ENCODE measurements at places on chromosomes 2 and 18.

DNA sequence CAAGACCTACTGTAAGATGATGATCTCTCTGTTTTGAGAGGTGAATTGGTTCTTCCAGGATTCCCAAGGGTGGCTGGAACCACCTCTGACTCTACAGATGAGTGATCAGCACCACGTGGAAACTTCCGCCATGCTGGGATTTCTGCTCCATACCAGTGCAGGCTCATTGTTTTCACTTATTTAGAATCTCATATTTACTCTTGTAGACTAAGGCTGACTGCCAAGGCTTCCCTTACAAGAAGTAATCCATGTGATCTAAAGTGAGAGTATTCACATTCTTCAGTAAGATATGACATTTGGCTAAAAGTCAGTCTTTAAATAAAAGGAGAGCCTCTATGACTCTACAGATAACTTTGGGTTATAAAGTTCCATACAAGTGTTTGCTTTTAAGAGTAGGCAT is 322.9 kb upstream of the RAB12 start:
- no peak for DNase-seq

- DNase-seq, result no peak
Observed at GRCh38 chr2:146388757-146389156, 1456.1 kb upstream of the ACVR2A start.

GRCh38 chr2:196338440-196338839 is 167.1 kb upstream of the STK17B start:
- no peak for DNase-seq

GRCh38 chr2:104412384-104412783 is 441.5 kb upstream of the POU3F3 start:
- DNase-seq, result no peak

DNA sequence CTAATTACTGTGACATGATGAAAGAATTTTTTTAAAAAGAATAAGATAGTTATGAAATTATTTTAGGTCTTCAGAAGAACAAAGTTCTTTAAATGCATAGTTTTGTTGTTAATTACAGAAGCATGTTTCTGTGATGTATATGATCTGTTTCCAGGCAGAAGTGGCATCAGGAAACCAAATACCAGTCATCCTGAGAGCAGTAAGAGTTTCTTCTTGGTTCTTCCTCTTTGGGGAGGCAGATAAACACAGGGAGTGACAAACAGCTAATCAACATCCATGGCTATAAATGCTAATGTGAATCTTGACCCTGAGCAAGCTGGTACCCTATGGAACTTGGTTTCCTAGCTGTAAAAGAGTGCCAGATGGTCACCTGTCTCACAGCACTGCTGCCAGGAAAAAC is 29.2 kb downstream of the WIPF1 start:
- DNase-seq, result no peak

DNA sequence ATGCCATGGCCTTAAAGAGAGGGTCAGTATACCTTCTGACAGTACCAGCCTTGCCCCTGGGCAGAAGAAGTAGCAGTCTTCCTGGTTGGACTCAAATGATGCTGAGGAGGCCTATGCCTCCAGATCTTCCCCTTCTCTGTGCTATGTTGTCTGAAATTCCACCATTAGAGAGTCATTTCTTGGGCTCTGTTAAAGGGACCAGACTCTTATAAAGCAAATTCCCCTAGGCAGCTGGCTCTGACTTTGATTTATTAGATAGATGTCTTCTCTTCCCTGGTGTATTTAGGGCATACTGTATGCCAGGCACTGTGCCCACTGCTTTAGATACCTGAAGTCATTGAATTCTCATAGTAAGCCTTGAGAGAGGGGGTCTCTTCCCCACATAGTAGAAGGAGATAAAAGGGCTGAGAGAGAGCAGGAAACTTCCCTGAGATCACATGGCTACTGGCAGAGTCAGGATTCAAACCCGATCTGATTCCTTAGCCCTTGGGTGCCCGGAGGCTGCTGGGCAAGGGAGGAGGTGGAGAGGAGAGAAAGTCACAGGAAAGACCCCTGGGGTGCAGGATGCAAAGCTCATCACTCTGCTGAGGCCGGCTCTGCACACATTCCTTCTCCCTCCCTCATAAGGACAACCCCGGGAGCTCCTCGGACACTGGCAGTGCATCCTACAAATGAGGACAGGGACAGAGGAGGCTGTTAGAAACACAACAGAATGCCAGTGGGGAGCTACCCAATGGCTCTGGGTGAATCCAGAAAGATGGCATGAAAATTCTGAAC is 23.0 kb downstream of the COPS9 start:
- DNase-seq, result no peak

- no peak for DNase-seq
Observed at GRCh38 chr2:201264472-201265173, 4.3 kb downstream of the CASP8 start.

DNA sequence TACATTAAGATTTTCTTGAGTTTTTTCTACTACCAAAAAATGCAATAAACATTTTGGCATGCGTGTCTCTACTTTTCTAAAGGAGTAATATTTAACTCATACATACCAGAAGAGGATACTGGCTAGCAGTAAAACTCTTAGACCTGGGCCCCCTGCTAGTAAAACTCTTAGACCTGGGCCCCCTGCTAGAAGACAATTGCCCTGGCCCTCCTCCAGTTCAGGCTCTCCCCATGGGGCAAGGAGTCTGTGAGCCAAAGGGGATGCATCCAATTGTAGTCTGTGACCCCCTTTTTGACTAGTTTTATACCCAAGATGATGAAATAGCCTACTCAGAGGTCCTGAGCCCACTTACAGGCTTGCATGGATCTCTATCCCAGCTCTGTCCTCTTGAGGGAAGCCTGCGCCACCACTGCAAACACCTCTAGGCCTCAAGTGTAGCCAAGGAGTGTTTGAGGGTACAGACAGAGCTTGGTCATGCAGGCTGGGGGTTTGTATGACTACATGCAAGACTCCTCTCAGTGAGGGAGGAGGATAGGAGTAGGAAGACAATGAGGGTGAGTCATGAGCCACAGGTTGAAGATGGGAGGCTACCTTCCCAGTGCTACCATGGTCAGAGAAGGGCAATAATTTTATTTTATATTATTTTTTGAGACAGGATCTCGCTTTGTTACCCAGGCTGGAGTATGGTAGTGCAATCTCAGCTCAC is 45.2 kb upstream of the PGAP1 start:
- DNase-seq, result no peak

GRCh38 chr2:85905187-85905666 is 16.4 kb upstream of the ST3GAL5 start:
- no peak for DNase-seq

GRCh38 chr18:48674758-48675351 is 136.0 kb downstream of the CTIF start:
- DNase-seq, result no peak

- no peak for DNase-seq
Observed at GRCh38 chr2:36696533-36696932, at the start of gene VIT. Gene VIT (plus strand): TSS chr2:36696707. CDS start chr2:36716371, 19,664 bp downstream.

DNA sequence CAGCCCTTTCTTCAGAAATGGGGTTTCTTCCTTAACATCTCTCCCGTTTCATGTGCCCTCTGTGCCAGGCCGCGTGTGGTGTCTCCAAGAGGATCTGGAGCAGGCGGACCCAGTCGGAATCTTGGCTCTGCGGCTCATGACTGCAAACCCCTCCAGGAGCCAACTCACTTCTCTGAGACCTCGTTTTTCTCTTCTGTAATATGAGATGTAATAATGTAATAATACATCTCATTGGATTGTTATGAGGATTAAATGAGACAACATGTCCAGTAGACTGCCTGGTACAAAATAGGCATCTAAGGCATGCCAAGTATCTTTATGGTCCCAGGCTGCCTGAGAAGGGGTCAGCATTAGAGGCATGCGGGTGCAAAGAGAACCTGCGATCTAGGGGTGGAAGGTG is 221.3 kb upstream of the REV1 start:
- no peak for DNase-seq

- DNase-seq, result no peak
Observed at GRCh38 chr2:8102470-8102869, 579.4 kb upstream of the ID2 start.

GRCh38 chr18:72830109-72830508 is 37.7 kb downstream of the NETO1 start:
- DNase-seq, result no peak

- DNase-seq, result no peak
Observed at GRCh38 chr2:171524018-171524401, 1.7 kb downstream of the CYBRD1 start.

DNA sequence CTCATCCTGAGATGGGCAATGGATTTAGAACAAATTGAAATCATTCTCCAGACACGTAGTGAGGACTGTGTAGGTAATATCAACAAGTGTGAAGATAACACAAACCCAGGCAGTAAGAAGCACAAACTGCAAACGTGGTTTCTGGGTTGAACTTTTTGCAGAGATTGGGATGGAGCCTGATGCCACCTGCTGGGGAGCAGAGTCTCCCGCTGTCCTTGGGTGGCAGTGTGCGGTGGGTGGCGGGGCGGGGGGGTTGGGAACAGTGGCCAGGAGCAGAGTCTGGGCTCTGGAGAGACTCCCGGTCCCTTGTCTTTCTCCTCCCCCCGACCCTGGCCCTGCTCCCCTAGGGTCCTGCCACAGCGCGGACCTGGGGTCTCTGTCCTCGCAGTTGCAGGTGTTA is 19.5 kb downstream of the TRAF3IP1 start:
- no peak for DNase-seq

- DNase-seq, result no peak
Observed at GRCh38 chr18:49064421-49064820, 113.7 kb upstream of the SMAD7 start.

GRCh38 chr2:205358351-205358815 is 323.9 kb upstream of the NRP2 start:
- DNase-seq, result no peak

- DNase-seq, result no peak
Observed at GRCh38 chr2:26169226-26169625, 3.7 kb upstream of the GAREM2 start.

- peak; percentile 33 for DNase-seq
Observed at GRCh38 chr2:55232863-55233657, 572 bp downstream of the RPS27A start.

- no peak for DNase-seq
Observed at GRCh38 chr18:22545066-22545760, 127.5 kb upstream of the CTAGE1 start.

DNA sequence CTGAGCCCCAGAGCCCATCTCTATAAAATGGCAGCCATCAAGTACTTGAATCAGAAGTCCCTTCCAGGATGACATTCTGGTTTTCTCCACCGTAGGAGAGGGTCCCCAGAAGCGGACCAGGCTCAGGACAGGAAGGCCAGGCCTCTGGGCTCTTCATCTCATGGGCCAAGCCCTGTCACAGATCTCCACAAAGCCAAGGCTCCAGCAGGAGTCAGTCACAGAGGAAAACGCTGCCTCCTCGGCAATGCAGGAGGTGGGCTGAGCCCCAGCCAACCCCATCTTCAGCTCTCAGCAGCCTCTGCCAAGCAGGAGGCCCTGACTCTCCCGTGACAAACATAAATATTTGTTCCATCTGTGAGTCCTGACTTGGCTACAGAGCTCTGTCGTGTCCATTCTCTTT is 39.4 kb upstream of the GPAT2 start:
- DNase-seq, result no peak

GRCh38 chr2:186889101-186889879 is 40.3 kb upstream of the ZSWIM2 start:
- DNase-seq, result no peak

GRCh38 chr18:2108591-2108990 is 462.7 kb downstream of the METTL4 start:
- no peak for DNase-seq

GRCh38 chr2:7999683-8000476 is 682.0 kb upstream of the ID2 start:
- DNase-seq, result no peak

GRCh38 chr2:6780765-6781274 is 84.9 kb downstream of the CMPK2 start:
- DNase-seq, result no peak

DNA sequence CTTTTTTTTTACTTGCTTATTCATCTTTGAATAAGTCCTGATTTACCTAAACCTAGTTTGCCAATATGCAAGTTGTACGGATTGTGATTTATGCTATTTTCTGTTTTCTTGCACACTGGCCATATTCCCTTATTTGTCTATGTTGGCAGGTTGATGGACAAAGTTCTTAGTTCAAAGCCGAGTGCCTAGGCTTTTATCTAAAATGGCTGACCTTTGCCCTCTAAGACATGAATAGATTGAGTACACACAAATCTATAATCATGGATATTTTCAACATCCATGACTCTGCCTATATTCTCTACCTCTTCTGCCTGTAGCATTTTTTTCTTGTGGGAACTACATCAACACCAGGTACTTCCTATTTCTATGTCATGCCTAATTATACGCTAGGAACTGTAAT is 171.7 kb downstream of the TMEFF2 start:
- no peak for DNase-seq

DNA sequence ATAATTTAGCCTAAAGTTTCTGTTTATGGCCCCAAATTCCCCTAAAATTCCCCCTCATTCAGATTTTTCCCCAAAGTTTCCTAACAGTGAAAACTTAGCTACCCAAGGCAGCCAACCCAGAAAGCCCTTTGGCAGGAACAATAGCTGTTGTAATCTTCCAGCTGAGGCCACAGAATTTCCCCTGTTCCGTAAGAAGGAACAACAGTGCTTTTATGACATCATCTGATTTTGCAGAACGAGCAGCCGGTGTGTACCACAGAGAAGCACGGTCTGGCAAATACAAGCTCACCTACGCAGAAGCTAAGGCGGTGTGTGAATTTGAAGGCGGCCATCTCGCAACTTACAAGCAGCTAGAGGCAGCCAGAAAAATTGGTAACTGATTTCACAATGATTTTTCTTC is 6.3 kb downstream of the TNFAIP6 start:
- no peak for DNase-seq

GRCh38 chr2:190486037-190486623 is 48.4 kb downstream of the NEMP2 start:
- DNase-seq, result no peak

DNA sequence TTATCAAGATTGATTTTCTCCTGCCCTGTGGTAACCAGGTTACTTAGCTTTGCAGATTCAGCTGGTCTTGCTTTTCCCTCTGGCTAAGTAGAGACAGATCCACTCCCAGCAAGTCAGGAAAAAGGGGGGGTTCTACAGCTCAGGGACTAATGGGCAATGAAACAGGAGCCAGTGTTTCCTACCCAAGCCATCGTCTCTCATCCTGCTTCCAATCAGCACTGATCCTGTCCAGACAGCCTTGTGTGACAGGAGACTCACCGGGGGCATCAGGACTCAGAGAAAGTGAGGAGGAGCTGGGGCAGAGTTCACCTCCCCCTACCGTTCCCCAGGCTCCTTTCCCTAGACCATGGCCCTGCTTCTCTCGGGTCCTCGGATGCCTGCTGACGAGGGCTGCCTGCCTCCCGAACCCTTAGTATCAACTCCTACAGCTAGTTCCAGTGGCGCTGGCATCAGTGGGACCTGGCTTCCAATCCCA is 307.6 kb downstream of the ALK start:
- no peak for DNase-seq

DNA sequence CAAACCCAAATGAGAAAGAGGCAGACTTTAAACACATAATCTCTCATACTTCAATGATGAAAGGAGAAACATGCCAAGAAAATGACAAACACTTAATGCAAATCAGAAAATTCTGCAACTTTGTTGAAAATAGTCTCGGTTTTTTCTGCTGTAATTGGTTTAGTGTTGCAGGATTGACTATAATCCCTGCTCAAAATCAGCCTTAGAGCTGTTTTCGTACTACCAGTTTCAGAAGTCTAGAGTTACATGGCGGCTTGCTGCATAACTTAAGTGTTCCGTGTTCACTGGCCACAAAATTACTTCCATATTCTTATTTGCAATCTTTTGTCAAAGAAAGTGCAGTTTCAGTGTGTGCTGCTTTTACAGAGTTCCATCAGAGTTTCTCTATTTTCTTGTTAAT is 48.9 kb upstream of the ITGAV start:
- no peak for DNase-seq
